ENCODE measurements at places on chromosomes 7 and 10.
A peak's percentile ranks its signal among the peaks of the same experiment; 100 is the strongest.

- no peak for DNase-seq
Measured at GRCh38 chr10:21720090-21720489, 186.1 kb downstream of the MLLT10 start.

GRCh38 chr10:99700649-99701048 lies 31.3 kb downstream of the COX15 start:
- DNase-seq = no peak

DNA sequence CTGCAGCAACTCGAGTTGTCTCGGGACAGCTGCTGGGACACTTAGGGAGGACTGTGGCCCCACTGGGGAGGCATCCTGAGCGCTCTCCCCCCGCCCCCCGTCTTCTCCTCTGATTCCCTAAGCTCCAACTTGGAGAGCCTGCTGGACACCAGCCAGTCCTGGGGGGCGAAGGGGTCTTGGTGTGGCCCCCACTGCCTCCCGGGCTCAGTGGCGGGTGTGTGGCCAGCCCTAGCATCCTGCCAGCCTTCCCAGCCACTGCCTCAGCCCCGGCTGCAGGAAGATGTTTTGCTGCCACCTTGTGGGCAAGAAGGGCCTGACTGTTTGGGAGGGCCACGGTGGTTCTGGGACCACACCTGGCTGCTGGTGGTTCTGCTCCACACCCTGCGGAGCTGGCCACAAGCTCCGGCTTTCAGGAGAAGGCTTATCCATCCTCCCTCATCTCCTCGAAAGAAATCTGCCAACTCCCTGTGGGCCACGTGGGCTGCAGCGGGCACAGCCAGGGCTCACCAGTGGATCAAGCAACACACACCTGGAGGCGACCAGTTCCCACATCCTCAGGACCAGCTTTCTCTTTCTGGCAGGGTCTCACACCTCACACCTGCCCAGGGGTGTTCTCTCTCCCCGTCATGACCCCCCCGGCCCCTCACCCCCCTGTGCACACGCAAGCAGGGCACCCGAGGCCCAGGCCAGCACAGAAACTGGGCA lies 24.8 kb downstream of the AGAP3 start:
- peak; percentile 67 for DNase-seq

GRCh38 chr7:47538846-47539311 lies 43.0 kb downstream of the TNS3 start:
- DNase-seq = no peak

DNA sequence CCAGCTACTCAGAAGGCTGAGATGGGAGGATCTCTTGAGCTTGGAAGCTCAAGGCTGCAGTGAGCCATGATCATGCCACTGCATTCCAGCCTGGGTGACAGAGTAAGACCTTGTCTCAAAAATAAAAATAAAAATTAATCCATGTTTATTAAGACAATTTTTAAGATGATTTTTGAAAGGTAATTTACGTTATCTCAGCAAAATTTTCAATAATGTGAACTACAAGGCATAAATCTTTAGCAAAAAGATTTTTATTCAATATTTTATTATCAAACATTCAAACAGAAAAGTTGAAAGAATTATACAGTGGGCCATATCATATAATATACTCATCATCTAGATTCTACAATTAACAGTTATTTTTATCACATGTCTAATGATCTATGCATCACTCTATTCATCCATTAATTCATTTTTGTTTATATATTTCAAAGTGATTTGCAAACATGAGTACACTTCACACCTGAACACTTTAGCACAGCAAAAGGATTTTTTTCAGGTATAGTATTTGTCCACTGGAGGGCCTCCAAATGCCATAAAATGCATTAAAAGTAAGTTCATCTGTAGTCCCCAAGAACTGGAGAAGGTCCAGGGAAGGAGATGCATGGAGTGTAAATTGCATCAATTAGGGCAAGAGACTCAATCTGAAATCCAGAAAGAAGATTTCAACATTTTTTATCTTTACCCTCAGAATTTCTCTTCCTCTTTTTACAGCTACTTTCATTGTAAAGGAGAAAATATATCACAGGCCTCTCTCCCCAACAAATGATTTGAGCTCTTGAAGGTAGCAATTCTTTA lies 38.6 kb upstream of the RSBN1L start:
- peak; percentile 49 for DNase-seq

DNA sequence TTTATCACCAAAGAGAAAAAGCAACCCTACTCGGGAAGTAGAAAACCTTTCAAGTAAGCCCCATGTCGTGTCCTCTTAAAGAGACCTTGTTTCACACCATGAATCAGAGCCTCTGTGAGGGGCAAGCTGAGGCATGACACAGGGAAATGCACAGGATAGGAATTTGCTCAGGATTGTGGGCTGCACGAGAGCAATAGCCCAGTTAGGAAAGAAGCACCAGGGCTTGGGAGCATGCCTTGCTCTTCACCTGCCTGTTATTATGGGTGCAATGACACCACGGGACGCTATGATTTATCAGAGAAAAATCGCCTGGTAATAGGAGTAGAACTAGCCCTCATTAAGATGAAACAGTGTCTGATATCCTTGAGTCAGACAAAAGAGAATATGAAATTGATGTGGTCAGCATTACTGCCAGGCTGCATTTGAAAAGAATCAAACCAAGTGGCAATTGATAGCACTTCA lies 562.9 kb upstream of the NRP1 start:
- peak; percentile 58 for DNase-seq

DNA sequence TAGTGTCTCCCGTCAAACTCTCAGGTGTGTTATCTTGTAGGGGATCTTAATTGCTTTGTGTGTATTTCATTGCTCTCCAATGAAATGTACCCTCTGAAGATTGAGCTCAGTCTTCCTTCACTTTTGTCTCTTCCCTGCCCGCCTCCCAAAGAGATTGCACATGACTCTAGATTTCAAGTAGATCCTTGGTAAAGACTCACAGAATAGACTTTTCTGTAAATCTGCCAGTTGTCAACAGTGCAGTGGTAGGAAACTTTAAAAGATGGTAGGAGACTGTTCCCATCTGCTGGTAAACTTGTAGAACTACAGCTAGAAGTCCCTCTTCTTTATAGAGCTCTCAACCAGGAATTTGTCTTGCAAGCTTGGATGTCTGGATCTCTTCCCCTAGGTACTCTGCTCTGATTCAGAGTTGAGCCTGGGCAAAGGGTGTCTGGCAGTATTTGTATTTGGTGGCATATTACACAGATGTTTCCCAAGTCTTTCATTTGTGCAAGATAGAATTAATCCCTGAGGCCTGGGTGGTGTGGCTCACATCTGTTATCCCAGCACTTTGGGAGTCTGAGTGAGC lies 9.6 kb downstream of the CCL26 start:
- peak; percentile 70 for DNase-seq

- no peak for DNase-seq
Measured at GRCh38 chr7:129067943-129068548, 13.1 kb upstream of the TNPO3 start.

DNA sequence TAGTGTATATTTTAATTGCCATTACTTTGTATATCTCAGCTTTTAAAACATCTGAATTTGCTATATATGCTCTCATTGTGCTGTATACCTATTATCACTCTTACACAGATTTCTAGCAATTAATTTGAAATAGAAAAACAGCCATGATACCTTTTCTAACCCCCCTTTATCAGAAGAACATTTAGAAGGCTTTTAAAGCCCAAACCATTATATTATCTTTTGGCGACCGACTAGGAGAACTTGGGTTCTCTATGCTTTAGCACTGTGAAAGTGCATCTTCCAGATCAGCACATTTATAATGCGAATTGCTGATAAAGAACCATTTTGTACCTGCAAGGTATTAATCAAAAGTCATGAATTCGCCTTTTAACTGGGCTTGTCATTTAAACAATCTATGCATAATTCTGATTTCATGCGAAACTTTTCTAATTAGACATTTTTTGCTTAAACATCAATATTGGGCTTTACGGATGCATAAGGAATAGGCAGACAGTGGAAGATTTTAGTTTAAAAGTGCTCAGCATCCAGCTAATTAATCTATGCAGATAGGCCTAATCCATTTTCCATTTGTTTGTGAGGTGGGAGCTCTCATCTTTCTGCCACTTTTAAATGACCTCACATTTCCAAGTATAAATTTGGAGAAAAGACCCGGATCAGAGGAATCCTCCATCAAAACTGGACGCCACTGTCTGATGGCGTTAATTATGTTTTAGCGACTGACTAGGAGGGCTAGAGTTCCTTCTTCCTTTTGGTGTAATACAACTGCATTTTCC lies 1.2 kb upstream of the MLLT10 start:
- no peak for DNase-seq

GRCh38 chr7:85829817-85830432 lies 643.1 kb upstream of the SEMA3D start:
- peak; percentile 38 for DNase-seq

GRCh38 chr7:21462081-21462480 lies 34.2 kb downstream of the SP4 start:
- no peak for DNase-seq

DNA sequence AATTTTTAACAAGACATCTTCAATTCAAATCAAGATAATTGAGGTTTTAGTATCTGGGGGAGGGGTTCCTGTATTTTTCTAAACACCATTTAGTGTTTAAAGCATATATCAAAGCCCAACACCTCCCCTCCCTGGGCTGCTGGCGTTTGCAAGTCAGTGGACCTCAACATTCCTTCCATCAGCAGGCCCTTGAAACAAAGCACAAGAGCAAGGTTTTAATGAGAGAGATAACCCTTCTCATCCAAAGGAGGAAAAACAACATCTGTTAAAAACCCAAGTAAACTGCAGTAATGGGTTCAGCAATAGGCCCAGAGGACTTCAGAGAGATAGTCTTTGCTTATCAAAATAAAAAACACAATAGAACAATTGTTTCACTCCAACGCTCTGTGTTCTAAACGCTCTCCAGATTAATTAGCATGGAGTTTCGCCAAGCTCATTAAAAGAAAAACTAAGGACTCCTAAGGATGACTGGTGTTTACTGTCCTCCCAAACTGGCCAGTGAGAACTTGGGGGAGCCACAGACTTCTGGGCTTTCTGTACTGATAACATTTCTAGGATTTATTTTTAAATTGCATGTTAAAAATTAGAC lies 2.5 kb downstream of the JCAD start:
- DNase-seq = no peak

- no peak for DNase-seq
Measured at GRCh38 chr7:3712841-3713240, 411.8 kb downstream of the SDK1 start.

GRCh38 chr7:15011289-15011688 lies 108.7 kb upstream of the DGKB start:
- no peak for DNase-seq

- no peak for DNase-seq
Measured at GRCh38 chr10:1860351-1860750, 123.0 kb upstream of the ADARB2 start.

GRCh38 chr10:52410916-52411315 lies 96.8 kb downstream of the DKK1 start:
- no peak for DNase-seq

DNA sequence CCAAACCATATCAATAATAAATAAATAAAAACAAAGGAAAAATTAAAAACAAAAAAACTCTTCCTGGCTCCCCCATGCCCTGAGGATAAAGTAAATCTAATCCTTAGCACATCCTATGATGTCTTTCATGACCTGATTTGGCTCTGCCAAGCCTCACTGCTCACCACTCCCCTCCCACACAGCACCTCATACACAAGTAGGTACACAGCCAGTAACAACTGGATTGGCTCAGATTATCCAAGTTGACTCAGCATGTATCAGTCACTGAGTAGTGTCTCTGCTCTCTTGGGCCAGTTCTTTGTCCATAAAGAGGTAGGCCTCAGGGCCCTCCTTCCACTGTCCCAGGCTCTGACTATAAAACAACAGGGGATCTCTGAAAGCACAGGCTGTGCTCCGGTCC lies 99.6 kb downstream of the STRA8 start:
- DNase-seq = no peak

GRCh38 chr7:604001-604883 lies 84.6 kb upstream of the PDGFA start:
- DNase-seq = peak; percentile 83

GRCh38 chr7:111758332-111758731 lies 196.0 kb upstream of the IMMP2L start:
- DNase-seq = no peak

DNA sequence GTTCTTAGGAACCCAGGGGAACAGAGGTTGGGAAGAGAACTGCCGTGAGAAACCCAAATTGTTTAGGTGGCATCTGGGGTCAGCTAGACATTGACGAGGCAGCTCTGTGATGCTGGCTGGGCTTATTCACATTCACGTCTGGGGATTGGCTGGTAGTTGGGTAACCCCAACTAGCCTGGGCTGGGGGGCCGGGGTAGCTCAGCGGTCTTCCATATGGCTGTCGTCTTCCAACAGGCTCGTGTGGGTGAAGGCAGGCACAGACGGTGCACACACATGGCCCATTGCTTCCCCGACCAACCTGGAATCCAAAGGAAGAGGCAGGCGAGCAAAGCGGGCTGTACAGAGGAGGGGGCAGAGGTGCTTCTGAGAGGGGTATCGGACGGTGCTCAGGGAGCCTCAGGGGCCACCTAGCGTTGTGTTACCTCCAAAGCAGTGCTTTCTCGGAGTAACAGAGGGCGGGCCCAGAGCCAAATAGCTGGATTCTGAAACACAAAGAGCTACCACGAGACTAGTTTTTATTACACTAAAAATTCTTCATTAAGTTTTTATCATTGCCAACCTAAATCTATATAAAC lies 34.5 kb downstream of the MKI67 start:
- DNase-seq = no peak

DNA sequence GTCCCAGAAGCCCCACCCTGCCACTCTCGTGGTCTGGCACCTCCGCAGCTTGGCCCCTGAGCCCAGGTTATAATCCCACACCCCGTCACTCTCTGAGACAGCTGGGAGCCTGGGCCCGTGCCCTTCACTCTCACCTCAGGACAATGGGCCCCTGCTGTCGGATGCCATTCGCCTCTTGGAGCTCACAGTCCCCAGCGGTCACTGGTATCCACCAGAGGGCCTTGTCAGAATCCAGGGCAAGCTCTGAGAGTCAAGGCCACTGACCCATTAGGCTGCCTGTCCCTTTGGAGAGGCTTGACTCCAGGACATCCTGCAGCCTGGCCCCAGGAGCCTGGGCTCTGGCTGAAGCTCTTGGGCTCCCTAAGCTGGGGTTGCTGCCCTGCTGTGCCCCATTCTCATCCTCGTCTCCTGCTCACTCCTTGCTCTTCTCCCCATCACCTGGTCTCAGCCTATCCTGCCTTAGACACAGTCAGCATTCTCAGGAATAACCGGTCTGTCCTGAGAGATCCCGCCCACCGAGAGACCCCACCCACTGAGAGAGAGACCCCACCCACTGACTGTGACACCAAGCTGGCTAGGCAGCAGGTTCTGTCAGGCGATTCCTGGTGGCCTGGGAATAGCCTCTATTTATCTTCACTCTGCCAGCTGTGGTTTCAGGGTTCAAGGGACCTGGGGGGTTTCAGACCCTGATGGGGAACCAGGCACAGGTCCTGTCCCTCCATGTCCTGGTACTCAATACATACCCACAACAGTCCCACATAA lies 27.7 kb downstream of the CPXM2 start:
- DNase-seq = no peak

DNA sequence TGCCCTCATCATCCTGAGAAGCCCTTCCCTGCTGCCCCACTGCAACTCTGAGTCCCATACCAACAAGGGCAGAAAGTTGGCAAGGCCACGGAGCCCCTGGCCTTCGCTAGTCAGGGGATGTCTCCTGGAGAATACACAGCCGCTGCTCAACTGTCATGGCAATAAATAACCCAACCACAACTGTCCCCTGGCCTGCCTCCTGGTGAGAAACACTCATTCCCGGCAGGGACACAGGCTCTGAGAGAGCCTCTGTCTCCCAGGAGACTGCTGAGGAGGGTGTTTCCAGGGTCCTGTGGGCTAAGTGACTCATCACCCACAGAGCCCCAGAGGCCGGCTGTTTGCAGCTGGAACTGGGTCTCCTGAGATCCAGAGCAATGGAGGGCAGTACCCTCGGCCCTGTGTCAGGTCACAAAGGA lies 354.1 kb downstream of the TNS3 start:
- DNase-seq = peak; percentile 89

GRCh38 chr7:143411976-143412708 lies 3.5 kb upstream of the EPHA1 start:
- DNase-seq = no peak

All from fibroblast of skin of right biceps (primary cell).